ENCODE measurements at places on chromosomes 7 and 10.
A peak's percentile ranks its signal among the peaks of the same experiment; 100 is the strongest.

GRCh38 chr10:103598654-103599115 is 105.2 kb downstream of the NEURL1 start:
- DNase-seq = peak; percentile 16

DNA sequence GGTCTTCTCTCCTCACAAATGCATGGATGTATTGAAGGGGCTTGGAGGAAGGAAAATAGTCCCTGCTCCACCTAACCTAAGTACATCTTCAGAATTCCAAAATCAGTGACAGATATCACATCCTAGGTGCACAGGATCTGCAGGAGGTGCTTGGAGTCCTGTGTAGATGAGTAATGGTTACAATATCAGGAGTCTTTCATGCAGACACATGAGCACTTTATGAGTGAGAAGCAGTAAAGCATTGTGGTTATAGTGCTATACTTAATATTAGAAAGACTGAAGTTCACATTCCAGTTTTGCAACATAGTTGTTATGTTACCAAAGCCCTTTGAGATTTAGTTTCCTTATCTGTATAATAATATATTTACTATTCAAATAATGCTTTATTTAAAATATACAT is 516.7 kb downstream of the NEBL start:
- DNase-seq = no peak

- no peak for DNase-seq
These were observed 43.7 kb downstream of the SRPK2 start for GRCh38 chr7:105345003-105345402.

DNA sequence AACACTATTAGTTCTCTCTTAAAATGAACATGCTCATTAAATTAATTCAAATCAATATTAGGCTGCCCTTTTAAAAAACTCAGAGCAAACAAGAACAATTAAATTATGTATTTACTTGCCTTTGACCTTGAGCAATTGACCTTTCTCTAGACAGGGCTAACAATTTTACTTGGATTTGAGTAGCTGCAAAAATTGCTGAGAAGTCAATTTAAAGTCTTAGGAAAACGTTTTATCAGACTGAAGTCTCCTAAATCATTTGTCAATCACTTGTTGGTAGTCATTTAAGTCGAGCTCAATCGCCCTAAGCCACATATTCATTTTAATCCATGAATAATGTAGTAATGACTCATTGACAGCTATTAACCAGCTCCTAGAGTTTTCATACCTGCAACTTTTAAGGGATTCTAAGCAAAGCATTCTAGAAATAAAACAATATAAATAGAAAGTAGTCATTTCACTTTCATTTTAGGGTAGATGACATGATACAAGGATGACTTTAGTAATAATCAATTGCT is 84.9 kb upstream of the SEC61G start:
- DNase-seq = no peak

GRCh38 chr10:121091961-121092719 is 241.0 kb downstream of the WDR11 start:
- no peak for DNase-seq

- DNase-seq = no peak
These were observed 175.1 kb upstream of the HDAC9 start for GRCh38 chr7:18320422-18320821.

- no peak for DNase-seq
These were observed 78.2 kb downstream of the FAM53B start for GRCh38 chr10:124665980-124666379.

DNA sequence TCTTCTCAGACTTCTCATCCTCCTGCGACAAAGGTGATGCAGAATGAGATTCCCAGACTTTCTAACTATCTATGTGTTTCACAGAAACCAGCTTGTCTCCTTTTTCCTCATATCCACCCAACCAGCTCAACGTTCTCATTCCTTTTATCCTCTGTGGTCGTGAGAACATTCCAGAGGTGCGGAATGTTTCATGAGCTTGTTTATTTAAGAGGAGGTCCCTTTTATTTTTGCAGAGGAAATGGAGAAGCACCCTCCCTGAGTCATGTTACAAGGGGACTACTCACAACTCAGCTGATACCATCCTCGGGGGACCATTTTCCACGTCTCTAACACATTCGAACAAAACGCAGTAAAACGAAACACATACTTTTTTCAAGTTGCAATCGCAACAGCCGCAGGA is 93.2 kb downstream of the ZRANB1 start:
- DNase-seq = no peak

- DNase-seq = no peak
These were observed 2.7 kb downstream of the IL2RA start for GRCh38 chr10:6059506-6059905.

GRCh38 chr10:121774404-121774803 is 153.4 kb downstream of the ATE1 start:
- DNase-seq = no peak

- DNase-seq = no peak
These were observed 93.1 kb upstream of the IFRD1 start for GRCh38 chr7:112357136-112357535.

DNA sequence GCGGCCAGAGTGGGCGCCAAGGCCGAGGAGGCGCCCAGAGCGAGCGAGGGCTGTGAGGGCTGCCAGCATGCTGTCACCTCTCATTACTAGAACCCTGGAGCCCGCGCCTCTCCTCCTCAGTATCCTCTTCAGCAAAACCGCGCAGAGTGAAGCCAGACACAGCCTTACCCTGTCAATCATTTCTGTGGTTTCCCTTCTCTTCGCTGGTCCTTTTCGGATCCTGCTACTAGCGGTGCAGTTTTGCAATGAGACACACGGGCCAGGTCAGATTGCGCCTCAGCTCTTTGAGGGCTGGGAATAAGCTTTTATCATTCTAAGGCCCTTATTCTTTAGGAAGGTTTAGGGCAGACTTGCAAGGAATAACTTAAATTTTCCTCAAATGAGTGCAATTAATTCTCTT is 55.5 kb upstream of the FAM171A1 start:
- DNase-seq = no peak

DNA sequence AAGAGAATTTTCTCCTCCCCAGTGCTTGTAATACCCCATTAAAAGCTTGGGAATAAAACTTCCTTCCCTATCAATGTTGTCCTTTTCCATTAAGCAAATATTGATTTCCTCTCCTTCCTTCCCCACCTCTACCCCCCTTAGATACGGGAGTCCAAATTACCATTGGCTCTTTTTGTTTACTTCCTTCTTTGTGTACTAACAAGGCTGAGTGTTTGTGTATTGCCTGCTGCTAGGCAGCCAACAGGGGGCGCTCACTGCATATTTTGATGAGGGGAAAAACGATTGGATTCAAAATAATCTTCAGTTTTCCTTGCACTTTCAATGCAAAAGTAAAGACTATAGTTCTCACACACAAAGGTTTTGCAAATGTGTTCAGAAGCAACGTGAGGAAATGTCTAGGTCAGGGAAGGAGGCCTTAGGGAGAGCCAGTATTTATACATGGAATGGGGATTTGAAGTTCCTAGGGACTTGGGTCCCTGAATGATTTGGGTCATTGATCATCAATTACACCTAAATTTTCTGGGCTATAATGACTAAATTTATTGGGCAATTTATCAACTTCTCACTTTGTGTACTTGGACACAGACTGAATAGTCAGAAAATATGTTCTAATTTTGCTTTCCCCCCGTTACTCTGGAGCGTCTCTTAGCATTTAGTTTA is 23.6 kb upstream of the VPS41 start:
- peak; percentile 65 for DNase-seq

- no peak for DNase-seq
These were observed 32.0 kb upstream of the FERD3L start for GRCh38 chr7:19177269-19177668.

DNA sequence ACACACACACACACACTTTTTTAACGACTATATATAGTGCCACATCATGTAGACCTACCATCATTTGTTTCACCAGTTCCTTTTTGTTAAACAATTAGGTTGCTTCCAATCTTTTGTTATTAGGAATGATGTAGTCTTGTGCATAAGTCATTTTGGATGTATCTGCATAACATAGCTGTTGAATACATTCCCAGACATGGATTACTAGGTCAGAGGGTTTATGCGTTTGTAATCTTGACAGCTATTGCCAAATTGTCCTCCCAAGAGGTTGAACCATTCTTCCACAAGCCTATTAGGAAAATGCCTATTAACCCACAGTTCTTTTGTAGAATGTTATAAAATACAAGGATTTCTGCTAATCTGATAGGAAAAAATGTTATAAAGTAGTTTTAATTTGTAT is 87.3 kb downstream of the PALS2 start:
- DNase-seq = no peak

DNA sequence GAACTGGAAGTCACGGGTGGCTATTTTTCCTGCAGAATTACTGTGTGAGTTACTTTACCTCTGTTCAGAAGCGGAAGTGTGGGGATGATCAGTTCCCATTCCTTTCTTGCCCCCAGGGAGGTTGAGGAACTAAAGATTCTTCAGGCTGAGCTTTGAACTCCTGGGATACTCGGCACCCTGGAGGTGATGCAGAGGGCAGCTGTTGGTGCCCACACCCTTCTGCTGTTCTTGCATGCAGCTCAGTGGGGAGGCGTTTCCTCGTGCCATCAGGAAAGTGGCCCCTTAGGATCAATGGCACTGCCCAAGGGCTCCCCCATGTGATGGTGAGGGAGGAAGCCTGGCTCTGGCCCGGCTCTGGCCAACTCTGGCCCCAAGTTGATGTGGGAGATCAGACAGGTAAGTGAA is 44.7 kb upstream of the MXI1 start:
- DNase-seq = no peak

- peak; percentile 2 for DNase-seq
These were observed 293.1 kb downstream of the ARHGAP12 start for GRCh38 chr10:31635415-31636065.

- no peak for DNase-seq
These were observed 124.4 kb upstream of the NPS start for GRCh38 chr10:127424594-127425264.

DNA sequence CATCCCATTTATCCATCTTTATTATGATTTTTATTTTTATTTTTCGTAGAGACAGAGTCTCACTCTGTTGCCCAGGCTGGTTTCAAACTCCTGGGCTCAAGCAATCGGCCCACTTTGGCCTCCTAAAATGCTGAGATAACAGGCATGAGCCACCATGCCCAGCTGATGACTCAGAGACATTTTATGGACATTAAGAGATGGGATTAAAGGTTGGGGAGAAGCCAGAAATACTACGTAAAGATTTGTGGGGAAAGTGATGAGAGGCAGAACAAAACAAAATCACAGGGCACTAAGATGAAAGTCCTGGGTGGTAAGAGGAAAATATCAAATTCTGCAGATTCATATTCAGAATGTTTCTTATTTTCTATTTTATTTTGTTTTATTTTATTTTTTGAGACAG is 7.6 kb downstream of the WNT8B start:
- DNase-seq = no peak

GRCh38 chr7:50156163-50156562 is 63.1 kb upstream of the ZPBP start:
- DNase-seq = no peak

GRCh38 chr7:90492250-90492649 is 22.8 kb downstream of the PTTG1IP2 start:
- no peak for DNase-seq

GRCh38 chr10:120209124-120209762 is 247.8 kb upstream of the PLPP4 start:
- no peak for DNase-seq

DNA sequence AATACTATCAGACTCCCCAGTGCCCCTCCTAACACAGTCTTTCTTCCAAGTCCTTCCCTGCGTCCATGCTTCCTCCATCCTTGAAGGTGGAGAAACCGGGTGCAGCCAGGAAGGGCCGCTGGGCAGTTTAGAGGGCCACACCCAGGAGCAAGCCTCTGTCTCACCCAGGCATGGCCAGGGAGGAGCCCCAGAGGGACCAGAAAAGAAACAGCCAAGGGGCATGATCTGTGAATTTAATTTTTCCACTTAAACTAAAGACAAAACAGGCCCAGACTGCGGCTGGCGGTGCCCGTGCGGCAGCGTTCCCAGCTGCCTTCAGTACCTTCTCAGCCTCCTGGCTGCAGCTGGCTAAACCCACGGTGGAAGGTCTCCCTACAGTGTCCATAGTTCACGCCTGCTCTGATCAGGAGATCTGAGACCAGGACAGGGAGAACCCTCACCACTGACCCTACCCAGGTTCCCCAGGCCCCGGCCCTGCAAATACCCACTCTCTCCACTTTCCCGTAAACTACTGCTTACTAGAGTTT is 12.9 kb downstream of the UNCX start:
- DNase-seq = no peak

DNA sequence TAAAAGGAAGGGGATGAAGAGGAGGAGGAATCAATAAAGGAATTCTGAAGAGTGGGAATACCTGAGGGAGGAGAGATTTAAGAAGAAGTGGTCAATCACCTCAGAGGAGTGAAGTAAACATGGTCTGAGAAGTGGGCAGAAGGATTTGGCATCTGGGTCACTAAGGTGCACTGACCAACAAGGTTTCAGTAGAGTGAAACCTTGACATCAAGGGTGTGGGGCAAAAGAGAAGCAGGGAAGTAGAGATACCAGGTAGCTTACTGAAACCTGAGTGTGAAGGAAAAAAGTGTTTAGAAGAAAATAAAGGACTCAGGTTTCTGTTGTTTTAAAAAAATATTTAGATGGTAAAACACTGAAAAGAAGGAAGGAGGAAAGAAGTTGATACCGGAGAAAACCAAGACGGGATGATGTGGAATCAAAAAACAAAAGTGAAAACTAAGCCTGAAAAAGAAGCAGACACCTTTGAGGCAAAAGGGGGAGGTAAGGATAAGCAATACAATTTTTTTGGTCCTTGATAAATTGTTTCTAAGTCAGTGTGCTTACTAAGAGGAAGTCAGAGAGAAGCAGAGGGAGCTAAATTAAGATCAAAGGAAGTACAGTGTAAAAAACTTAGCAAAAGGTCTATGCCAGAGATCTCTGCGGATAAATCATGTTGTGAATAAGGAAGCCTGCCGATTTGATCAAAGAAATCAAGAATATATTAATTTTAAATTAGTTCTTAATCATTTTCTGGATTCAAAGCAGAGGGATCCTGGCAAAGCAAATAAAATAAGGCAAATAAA is 137.2 kb upstream of the GPR22 start:
- no peak for DNase-seq

- DNase-seq = no peak
These were observed 64.1 kb upstream of the PDZD8 start for GRCh38 chr10:117439243-117439912.

DNA sequence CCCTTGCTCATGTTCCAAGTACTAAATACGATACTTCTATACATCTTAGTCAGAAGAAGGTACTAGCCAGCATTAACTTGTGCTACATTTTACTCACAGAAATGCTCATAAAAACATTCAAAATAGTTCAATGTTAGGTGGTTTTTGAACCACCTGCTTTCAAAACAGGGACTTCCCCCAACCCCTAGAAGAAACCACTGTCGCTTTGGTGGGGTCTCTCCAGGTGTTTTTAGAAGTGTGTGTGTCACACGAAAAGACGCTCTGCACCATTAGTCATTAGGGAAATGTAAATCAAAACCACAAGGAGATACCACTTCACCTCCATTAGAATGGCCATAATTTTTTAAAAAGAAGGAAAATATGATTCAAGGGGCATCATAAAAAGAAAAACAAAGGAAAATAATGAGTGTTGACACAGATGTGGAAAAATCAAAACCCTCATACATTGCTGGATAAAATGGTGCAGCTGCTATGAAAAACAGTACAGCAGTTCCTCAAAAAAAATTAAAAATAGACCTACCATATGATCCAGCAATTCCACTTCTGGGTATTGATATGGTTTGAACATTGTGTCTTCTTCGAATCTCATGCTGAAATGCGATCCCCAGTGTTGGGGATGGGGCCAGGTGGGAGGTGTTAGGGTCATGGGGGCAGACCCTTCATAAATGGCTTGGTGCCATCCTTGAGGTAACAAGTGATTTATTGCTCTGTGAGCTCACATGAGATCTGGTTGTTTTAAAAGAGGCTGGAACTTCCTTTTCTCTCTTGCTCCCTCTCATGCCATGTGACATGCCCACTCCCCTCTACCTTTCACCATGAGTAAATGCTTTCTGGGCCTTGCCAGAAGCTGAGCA is 74.2 kb downstream of the MALSU1 start:
- peak; percentile 68 for DNase-seq

Data from activated CD4-positive, alpha-beta T cell treated with anti-CD3 and anti-CD28 coated beads, Interleukin-2, Interleukin-6, amounts not matched to agents 100 ng/mL and 50 ng/mL, durations not matched to agents 16 hours and 8 hours (primary cell).